ENCODE measurements at places on chromosomes 12 and 14.

- DNase-seq = no peak
These were observed 5.2 kb upstream of the FOS start for GRCh38 chr14:75273272-75274049.

DNA sequence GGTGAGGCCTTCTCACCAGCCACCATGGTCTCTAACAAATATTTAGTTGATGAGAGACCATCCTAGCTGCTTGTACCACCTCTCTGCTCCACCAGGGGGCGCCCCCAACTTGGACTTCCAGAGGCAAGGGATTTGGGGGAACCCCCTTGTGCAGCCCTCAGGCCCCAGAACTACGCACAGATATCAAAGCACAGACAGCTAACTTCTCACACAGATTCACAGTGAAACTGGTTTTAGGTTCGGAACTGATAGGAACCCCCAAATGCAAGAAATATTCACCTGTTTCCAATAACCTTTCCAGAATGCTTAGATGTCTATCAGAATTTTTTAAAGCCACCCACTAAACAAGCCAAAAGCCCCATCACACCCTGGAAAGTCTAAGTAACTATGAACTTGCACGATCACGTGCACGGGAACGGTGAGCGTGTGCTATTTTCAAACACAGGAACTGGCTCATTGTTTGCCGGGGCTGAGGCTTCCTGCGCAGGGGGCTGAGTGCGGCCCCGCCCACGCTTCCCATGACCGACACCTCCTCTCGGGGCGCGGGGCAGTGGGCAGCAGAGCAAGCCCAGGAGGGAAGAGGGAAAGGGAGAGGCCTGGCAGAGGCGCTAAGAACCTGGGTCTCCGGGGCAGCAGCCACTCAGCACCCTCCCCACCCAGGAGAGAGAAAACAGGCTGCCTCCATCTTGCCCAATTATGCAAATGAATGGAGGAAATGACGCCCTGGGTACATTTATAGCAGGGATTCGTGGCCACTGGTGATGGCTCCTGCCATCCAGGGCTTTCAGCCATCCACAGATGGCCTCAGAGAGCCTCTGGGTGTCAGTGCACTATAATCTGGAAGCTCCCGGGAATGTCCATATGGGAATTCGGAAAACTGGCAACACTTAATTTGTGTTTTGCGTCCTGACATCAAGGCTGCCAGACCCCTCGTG is 79.4 kb upstream of the GPR68 start:
- DNase-seq = peak; percentile 55

GRCh38 chr14:21210023-21210422 is 54.2 kb upstream of the OR5AU1 start:
- no peak for DNase-seq

DNA sequence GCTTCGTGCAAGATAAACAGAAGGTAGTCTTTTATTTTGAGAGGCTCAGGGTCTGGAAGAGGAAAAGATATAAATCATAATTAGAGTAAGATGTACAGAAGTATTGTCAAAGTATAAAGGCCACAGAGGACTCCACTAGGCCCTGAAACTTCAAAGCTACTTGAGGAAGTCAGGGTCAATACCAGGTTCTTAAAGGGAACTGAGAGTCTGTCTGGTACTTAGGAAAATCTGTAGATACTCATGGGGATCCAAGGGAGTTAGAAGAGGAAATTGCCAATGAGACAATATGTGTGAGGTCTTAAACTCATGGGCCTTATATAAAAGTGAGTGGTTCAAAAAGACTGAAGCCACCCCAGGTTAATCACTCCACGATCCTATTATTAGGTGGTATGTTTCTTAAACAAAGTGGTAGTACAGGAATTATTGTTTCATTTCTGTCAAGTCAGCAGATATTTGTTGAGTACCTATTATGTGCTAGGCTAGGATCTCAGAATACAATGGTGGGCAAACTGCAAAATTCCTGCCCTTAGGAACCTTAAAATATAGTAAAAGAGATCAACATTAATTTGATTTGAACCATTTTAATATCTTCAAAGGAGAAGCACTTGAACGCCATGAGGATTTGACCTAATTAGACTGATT is 314.6 kb downstream of the ADAMTS20 start:
- DNase-seq = no peak

- DNase-seq = no peak
These were observed 4.9 kb downstream of the ZBTB39 start for GRCh38 chr12:57001448-57001906.

GRCh38 chr12:54997929-54998522 is 13.5 kb upstream of the TESPA1 start:
- no peak for DNase-seq

DNA sequence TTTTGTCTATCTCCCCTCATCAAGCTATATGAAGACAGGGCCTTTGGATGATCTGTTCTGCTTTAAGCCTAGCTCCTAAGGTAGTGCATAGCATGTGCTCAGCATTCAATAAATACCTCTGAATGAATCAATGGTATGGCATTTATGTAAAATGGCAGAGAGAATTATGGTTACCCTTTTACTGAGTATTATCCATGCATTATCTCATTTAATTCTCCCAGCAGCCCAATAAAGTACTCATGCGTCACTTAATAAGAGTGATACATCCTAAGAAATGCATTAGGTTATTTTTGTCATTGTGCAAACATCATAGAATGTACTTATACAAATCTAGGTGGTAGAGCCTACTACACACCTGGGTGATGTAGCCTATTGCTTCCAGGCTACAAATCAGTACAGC is 269.7 kb downstream of the KSR2 start:
- DNase-seq = no peak

DNA sequence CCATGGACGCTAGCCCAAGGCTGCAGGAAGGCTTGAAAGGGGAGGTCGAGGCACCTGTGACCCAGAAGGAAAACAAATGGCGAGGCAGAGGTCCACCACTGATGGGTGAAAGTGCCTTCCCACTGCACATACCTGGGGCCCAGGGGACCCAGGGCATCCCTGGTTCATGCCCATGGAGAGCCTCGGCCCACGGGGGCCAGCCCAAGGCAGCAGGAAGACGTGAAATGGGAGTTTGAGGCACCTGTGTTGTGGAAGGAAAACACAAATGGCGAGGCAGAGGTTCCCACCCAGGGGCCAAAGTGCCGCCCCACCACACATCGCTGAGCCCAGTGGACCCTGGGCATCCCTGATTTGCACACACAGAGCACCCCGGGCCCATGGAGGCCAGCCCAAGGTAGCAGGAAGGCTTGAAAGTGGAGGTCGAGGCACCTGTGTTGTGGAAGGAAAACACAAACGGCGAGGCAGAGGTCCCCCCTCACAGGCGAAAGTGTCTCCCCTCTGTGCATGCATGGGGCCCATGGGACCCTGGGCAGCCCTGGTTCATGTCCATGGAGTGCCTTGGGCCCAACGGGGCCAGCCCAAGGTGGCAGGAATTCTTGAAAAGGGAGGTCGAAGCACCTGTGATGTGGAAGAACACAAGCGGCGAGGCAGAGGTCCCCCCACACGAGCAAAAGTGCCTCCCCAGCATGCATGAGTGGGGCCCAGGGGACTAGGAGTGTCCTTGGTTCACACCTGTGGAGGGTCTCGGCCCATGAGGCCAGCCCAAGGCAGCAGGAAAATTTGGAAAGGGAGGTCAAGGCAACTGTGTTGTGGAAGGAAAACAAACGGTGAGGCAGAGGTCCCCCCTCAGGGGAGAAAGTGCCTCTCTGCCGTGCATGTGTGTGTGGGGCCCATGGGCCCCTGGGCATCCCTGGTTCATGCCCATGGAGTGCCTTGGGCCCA is 383.3 kb downstream of the ALG10 start:
- DNase-seq = no peak

GRCh38 chr14:90416720-90417119 is 19.9 kb downstream of the CALM1 start:
- no peak for DNase-seq

GRCh38 chr12:21797539-21797938 is 23.0 kb upstream of the KCNJ8 start:
- no peak for DNase-seq

DNA sequence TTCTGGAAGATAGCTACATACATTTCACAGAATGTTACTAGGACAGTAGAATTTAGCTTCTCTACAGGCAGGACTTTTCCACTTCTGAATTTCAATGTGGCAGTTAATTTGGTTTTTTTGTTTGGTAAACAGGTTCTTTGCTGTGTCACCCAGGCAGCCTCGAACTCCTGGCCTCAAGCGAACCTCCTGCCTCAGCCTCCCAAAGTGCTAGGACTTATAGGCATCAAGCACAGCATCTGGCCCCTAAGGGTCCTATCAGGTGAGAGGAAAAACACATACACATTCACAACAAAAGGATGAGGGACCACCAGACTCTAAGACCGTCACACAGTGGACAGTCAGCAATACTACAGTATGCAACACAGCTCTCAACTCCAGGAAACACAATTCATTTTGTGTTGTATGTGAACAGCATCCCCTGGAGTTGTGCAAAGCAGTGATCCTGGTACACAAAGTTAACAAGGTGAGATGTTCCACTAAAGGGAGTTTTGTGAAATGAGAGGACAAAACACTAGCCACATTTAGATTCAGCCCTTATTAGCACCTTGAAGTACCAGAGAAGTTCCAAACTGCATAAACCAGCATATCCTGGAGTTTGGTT is 6.9 kb downstream of the ATP2B1 start:
- no peak for DNase-seq

DNA sequence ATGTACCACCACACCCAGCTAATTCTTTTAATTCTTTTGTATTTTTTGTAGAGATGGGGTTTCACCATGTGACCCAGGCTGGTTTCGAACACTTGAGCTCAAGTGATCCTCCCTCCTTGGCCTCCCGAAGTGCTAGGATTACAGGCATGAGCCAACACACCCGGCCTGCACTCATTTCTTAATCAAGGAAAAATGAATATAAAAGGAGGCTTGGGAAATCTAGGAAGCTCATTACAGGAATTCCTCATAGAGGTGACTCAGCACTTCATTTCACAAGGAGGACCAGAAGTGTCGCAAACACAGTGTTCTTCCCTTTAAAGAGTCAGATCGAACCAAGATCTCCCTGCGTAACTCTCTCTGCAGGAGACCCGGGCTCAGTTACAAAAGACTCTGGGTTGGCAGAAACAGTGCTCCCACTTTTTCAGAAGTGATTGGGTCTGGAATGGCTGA is 30.3 kb downstream of the NFKBIA start:
- no peak for DNase-seq

GRCh38 chr12:75635606-75636444 is 124.4 kb upstream of the KRR1 start:
- DNase-seq = no peak

DNA sequence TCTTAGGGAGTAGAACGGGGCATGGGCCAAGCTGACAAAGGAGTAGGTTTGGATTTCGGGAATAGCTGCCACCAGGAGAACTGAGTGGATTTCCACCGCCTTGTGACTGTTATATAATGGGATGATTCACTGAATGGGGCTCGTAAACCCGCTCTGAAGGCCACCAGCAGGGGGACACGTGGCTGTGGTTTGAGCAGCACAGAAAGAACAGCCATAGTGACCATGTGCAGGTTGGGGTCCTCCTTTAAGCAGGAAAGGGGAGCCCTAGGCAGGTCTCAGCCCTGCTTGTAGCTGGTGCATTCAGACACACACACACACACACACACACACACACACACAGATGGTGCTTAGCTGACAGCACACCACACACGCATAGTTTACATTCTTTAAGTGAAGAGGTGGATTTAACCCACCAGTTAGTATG is 8.6 kb upstream of the ASB2 start:
- DNase-seq = no peak

- DNase-seq = peak; percentile 62
These were observed 19.4 kb downstream of the ABCB9 start for GRCh38 chr12:122946690-122947341.

GRCh38 chr12:70929029-70929428 is 8.5 kb upstream of the PTPRR start:
- no peak for DNase-seq

- no peak for DNase-seq
These were observed 7.5 kb upstream of the PYROXD1 start for GRCh38 chr12:21429994-21430393.

- no peak for DNase-seq
These were observed 8.6 kb downstream of the PDE3A start for GRCh38 chr12:20376984-20377383.

DNA sequence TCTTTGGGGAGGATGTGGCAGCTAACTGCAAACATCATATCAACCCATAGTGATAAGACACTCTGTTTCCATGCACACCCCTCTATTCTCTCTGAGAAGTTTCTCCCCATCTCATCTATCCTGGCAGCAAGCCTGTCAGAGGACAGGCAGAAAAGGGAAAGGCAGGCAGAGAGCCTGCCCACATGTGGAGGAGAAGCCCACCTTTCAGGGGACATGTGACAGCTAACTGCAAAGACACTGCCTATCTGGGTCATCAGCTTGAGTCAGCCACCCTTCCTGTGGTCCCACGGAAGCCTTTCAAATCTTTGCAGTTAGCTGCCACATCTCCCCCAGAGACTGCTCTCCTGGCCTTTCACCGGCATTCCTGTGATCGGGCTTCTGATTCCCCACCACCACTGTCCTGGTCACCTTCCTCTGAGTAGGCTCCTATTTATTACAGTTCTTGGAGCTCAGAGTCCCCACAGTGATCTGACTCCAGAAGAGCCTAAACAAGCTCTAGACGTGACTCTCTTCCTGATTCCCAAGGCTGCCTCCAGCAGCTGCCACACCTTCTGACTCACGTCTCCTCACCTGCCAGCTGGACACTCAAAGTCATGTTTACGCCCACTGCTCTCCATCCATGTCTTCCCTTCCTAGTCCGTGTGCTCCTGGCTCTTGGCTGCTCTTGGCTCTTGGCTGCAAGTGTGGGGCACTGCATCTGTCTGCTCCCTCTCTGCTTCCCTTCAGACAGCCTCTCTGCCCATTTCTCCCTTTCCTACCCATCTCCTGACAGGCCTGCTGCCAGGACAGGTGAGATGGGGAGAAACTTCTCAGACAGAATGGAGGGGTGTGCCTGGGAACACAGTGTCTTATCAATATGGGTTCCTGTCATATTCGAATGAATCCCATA is 7.5 kb upstream of the KRT1 start:
- no peak for DNase-seq

GRCh38 chr14:74400031-74400685 is 25.9 kb downstream of the SYNDIG1L start:
- DNase-seq = no peak

- DNase-seq = no peak
These were observed 131.0 kb upstream of the TMTC2 start for GRCh38 chr12:82555699-82556098.

GRCh38 chr12:21538061-21538653 is 12.1 kb downstream of the SPX start:
- DNase-seq = no peak

- DNase-seq = no peak
These were observed 154.2 kb downstream of the NRXN3 start for GRCh38 chr14:78324353-78324752.
